ENCODE measurements at places on chromosomes 4 and X.

- no peak for DNase-seq
Measured at GRCh38 chrX:68114573-68115129, 318.6 kb downstream of the OPHN1 start.

DNA sequence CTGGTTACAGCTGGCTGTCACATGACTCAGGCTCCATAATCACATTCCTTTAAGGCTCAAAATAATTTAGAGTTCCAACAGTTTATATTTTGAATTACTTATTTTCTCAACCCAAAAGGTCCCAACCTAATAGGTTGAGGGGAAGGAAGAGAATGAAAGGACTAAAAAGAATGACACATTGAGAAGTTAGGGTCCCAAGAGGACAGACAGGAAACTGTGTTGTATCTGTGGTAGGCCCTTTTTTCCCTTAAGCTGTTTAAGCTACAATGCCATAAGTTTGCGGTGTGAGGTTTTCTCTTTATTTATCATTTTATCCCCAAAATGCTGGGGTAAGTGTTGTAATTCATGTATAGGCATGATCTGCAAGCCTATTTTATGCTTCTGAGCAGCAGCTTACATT lies 290.2 kb downstream of the ZNF674 start:
- no peak for DNase-seq

DNA sequence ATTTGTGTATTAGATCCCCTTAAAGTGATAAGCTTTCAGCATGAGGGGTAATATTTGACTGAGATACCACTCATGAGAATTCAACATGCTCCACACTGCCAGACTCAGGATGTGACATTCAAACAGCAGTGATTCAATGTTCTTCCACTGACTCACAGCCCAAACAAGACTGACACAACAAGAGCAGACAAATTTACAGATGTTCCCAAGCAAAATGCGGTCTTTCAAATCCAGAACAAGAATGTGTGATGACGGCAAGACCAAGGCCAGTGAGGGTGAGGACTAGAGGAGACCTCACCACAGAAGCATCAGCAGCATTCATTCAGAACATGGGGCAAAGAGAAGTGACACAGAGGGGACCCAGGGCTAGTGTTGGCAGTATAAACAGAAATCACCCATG lies 99.3 kb upstream of the GRIA3 start:
- no peak for DNase-seq

DNA sequence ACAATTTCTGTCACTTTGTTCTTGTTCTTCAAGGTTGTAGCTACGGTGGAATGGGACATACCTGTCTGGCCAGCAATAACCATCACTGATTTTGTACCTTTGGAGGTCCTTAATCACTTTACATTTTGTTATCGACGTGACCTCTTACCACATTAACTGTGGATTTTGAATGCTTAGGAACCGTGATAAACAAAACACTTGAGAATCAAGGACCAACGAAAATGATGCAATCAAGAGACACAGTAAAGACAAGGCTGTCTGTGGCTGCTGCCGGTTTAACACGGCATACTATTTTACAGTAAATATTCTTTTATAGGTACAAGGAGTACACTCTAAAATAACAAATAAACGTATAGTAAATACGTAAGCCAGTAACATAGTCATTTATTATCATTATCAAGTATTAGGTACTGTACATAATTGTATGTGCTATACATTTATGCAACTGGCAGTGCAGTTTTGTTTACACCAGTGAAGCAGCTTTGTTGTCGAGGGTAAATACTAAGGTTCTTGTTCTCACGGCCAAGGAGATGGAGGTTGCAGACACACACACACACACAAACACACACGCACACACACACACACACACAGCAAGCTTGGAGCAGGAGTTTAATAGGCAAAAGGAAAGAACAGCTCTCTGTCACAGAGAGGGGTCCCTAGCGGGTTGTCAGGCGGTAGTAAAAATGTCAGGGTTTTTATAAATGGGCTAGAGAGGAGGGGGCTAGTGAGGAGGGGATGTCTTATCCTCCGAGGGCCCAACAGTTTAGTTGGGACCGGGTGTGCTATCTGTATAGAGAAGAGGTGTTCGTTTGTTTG lies 194.7 kb upstream of the CXorf51B start:
- DNase-seq, result no peak

DNA sequence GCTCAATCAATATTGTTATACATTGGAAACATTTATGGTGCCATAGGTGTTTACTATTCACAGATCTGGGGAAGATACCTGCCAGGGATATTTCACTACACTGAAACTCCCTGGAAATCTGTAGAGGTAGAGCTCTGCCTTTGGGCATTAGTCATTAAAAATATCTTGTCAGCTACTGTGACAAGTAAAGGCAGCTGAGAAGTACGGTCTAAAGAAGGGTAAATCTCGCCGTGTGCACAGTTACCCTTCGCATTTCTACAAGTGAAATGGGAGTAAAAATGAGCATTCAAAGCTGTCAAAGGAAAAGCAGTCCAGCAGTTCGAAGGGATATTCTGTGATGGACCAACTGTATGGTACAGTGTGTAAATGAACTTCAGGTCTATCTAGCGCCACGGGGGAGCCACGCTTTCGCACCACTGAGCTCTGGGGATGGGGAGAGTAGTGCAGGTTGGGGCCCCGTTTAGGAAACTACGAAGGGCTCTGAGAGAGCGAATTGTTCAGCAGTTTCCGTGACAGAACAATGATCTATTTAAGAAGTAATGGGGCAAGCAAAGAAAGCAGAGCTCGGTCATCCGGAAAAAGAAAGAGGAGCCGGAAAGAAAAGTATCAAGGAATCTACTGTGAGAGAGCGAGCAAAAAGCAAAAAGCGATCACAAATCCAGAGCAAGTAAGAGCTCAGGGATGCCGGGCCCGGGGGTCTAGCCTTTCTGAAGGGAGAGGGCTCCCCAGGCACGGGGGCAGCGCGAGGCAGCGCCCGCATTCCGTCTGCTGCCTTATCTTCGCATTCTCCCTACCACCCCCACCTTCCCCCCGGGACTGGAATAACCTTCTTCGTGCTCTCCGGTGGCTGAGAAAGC lies 646 bp downstream of the TIGD4 start:
- DNase-seq, result peak; percentile 16

DNA sequence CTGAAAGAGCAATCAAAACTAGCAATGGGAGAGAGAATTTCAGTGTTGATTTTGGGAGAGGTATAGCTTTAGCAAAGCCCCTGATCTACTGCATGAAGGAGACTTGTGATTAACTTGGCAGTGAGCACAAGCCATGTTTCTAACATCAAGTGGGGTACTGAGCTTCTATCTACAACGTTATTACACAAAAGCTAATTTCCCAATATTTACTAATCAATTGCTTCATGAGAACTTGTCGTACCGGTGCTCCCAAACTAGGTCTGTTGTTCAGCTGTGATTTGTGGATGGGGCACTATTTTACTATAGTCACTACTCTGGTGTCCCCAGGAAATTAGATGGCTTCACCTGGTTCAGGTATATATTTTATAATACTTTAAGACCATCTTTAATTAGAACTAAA lies 16.2 kb downstream of the ANK2 start:
- DNase-seq, result no peak

GRCh38 chrX:55794405-55794804 lies 76.9 kb downstream of the RRAGB start:
- DNase-seq, result no peak

GRCh38 chr4:25677943-25678342 lies 22.3 kb downstream of the SLC34A2 start:
- no peak for DNase-seq

DNA sequence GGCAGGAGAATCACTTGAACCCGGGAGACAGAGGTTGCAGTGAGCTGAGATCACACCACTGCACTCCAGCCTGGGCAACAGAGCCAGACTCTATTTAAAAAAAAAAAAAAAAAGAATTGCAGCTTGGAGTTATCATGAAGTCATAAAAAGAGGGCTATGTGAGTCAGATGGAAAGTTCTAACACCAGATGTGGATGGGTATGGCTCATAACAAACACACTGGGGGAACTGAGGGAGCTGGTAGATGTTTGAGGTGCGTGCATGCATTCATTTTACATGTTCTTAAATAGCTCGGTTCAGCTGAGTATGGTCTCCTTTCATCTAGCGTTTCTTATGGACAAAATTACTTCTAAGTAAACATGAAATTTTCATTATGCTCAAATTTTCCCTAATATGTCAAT lies 11.7 kb downstream of the TRMT2B start:
- no peak for DNase-seq

- no peak for DNase-seq
Measured at GRCh38 chr4:81565142-81565870, 93.6 kb upstream of the RASGEF1B start.

- DNase-seq, result no peak
Measured at GRCh38 chr4:80027611-80028010, 45.4 kb downstream of the ANTXR2 start.

GRCh38 chr4:6819295-6819694 lies 36.8 kb downstream of the KIAA0232 start:
- no peak for DNase-seq

GRCh38 chr4:149531861-149532260 lies 283.8 kb downstream of the IQCM start:
- DNase-seq, result no peak

DNA sequence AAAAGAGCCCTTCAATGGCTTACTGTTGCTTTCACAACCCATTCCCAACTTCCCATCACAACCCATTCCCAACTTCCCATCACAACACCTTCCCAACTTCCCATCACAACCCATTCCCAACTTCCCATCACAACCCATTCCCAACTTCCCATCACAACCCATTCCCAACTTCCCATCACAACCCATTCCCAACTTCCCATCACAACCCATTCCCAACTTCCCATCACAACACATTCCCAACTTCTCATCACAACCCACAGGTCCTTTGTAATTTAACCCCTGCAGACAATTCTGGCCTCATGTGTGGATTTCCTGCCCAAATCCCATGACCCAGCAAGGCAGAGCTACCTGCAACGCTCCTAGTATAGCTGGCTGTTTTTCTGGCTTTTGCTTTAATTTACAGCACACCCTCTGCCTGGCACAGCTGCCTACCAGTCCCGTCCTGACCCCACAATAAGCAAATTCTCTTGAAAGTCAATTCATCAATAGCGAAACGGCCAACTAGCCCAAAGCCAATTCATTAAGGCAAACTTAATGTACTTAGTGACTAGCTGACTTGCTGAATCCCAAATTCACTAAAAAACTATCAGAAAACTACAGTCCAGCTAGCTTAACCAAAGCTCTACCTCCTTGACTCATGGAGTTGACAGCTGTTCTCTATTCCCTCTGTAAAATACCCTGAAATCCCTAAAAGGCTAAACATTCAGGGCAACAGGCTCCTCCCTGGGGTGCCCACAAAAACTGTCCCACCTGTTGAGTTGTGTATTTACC lies 75.6 kb downstream of the AFAP1 start:
- no peak for DNase-seq

- DNase-seq, result peak; percentile 16
Measured at GRCh38 chr4:244471-244870, 60.8 kb downstream of the ZNF732 start.

- no peak for DNase-seq
Measured at GRCh38 chrX:38558686-38559085, 2.7 kb upstream of the TSPAN7 start.

- DNase-seq, result no peak
Measured at GRCh38 chrX:39766085-39766726, 331.6 kb downstream of the BCOR start.

DNA sequence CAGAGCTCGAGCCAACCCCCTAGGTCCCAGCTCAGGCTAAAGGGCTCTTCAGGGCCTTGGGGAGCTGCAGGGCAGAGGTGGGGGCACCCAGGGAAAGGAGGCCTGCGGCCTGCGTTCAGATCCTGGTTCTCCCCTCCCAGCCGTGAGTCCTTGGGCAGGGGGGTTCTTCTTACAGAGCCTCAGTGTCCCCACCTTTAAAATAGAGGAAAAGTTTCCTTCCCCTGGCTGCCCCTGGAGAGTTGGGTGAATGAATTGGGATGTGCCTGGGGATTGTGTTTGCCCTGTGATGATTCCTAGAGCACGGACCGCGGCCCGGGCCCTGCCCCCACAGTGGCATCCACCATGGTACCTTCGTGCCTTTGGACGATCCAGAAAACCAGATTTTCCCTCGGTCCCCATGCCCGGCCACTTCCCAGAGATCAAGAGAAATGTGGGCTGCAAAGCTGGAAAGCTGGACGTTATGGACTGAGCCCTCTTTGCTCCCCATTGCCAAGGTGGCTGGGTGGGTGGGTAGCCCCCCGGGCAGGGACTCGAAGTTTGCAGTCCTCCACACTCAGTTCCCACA lies 11.4 kb downstream of the HTRA3 start:
- DNase-seq, result no peak

GRCh38 chr4:37982736-37983135 lies 22.5 kb downstream of the PTTG2 start:
- DNase-seq, result no peak

- no peak for DNase-seq
Measured at GRCh38 chr4:89427782-89428181, 120.2 kb upstream of the GPRIN3 start.

DNA sequence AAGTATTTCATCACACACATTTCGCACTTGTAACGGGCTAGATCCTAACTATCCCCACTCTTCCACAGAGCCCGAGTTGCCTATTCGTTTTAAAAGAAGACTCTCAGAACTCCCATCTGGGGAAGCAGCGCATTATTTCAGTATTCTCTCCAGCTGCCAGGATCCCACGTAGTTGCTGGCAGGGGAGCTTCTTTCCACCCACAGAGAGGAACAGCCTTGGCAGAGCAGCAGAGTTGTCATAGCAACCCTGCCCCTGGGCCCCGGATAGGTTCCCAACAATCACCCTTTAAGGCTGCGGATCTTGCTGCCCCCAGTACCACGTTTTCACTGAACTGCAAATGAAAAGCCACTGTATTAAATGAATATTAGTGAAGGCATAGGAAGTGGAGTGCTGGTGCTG lies 106.7 kb downstream of the GPM6A start:
- no peak for DNase-seq

DNA sequence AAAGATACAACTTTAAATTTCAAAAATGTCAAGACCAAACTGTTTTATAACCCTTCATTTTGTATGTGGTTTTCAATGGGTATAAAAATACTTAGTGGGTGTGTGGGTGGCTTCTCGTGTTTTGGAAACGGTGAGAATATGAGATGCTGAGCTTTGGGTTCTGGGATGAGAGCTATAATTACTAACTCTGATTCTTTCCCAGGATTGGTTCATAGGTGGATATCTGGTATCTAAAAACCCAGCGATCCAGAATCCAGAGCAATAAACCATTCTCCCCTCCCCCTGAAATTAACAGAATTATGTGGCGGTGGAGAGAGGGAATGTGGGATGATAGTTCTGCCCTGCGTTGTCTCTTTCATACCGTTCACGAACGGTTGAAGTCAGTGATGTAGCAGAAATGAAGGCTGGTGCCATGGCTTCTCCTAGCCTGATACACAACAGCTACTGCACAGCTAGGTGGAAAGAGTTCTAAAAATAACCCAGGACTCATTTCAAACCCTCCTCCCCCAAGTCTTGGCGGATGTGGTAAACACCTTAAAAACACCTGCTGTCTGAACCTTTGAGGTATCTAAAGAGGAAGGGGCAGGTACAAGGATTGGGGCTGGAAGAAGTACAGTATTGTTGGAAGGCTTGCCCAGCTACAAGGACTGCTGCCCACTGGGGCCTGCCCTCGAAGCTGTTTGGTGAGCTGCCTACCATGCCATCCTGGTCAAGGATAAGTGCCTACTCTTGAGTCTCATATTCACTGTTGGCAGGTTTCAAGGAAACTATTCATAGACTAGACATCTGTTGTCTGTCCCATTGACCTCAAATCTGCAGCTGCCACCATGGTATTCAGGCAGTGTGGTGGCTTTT lies 44.5 kb downstream of the SEPTIN11 start:
- DNase-seq, result no peak
